Prostate gland (tissue), 2 donors: ENCODE measurements at places on chromosomes 12 and 14.

DNA sequence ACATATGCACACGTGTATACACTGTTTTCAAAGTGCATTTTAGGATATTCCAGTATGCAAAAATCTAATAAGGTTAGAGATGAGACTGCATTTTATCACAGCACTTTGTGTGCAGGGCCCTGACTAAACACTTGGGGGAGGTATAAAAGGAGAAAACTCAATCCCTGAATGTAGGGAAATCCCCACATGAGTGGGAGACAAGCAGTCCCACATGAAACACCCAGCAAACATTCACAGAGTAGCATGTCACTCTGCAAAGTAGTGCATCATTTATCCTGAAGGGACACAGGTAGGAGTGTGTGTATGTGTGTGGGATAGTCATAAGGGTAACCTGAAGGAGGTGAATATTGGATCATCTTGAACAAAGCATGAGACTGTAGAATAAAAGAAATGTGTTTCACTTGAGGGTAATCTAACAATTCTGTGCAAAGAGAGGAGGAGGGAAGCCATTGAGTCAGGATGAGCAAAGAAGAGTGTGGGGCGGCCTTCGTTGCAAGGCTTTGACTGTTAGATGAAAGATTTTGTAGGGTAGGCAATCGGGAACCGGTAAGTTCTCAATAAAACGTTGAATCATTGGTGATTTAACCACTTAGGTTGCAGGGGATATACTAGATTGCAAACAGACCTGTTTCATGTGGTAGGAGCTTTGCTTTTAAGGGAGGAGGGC, 2.9 kb downstream of the PRPF40B start:
- H3K27ac ChIP-seq = no peak overlapping the region
- no peaks in the 10 kb centered on the region for H3K36me3 ChIP-seq
- DNase-seq = no peak
- no peaks in the 10 kb centered on the region for H3K27me3 ChIP-seq
- H3K4me1 ChIP-seq = peaks cover 15% of the 10 kb centered on the region
- H3K4me3 ChIP-seq = no peak overlapping the region

- no peaks in the 10 kb centered on the region for H3K27me3 ChIP-seq
- H3K4me3 ChIP-seq = no peak overlapping the region
- H3K36me3 ChIP-seq = no peaks in the 10 kb centered on the region
- H3K27ac ChIP-seq = no peak overlapping the region
- no peak for DNase-seq
Observed at GRCh38 chr12:66899588-66899987, 220.7 kb upstream of the GRIP1 start.

- H3K4me3 ChIP-seq = no peak overlapping the region
- H3K36me3 ChIP-seq = no peaks in the 10 kb centered on the region
Observed at GRCh38 chr14:64688811-64689281, 15.4 kb upstream of the PLEKHG3 start.

DNA sequence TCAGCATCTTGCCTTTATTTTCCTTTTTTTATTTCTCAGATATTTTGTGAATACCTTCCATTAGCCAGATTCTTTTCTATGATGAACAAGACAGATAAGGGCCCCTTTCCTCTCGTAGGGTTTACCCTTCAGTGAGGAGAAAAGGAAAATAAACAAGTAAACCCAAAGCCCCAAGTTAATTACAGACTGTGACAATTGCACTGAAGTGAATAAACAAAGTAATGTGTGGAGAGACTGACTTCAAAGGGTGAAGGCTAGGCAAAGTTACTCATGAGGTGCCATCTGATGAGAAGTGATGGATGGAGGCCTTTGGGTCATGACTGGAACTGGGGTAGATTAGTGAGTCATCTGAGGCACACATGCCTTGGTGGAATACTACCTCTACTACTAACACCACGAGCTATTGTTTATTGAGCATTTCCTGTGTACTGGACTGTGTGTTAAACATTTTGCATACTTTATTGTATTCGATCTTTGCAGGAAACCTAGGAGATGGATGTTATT, 143.4 kb upstream of the PRICKLE1 start:
- no peaks in the 10 kb centered on the region for H3K36me3 ChIP-seq
- H3K4me3 ChIP-seq = no peak overlapping the region
- H3K4me1 ChIP-seq = no peaks in the 10 kb centered on the region
- DNase-seq = no peak
- H3K27me3 ChIP-seq = no peaks in the 10 kb centered on the region
- H3K27ac ChIP-seq = no peak overlapping the region

GRCh38 chr12:26106347-26106746, 18.5 kb downstream of the BHLHE41 start:
- H3K36me3 ChIP-seq = no peaks in the 10 kb centered on the region
- no peaks in the 10 kb centered on the region for H3K27me3 ChIP-seq
- DNase-seq = no peak
- H3K27ac ChIP-seq = no peak overlapping the region
- no peak overlapping the region for H3K4me3 ChIP-seq

GRCh38 chr14:21768116-21768874, 94.7 kb upstream of the OR4E1 start:
- no peaks in the 10 kb centered on the region for H3K36me3 ChIP-seq
- H3K4me1 ChIP-seq = no peaks in the 10 kb centered on the region
- no peak for DNase-seq
- no peak overlapping the region for H3K27ac ChIP-seq
- no peaks in the 10 kb centered on the region for H3K27me3 ChIP-seq
- H3K4me3 ChIP-seq = no peak overlapping the region

DNA sequence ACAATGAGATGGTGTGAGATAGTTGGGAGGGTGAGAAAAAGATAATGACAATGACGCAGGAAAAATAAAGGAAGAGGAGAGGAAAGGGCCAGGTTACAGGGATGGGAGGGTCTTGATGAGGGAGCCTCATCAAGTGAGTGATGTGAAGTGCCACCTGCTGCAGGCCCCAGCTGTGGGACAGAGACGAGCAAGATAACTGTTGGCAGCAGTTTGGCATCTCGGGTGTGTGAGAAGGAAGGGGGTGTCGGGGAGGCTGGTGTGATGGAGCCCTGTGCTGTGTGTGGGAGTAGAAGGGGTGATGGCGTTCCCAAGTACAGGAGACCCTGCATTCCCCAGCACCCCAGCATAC, 11.4 kb upstream of the TAC3 start:
- no peaks in the 10 kb centered on the region for H3K4me1 ChIP-seq
- H3K27me3 ChIP-seq = no peaks in the 10 kb centered on the region

- H3K4me1 ChIP-seq = no peaks in the 10 kb centered on the region
- H3K4me3 ChIP-seq = no peak overlapping the region
- H3K27me3 ChIP-seq = no peaks in the 10 kb centered on the region
- H3K36me3 ChIP-seq = no peaks in the 10 kb centered on the region
Observed at GRCh38 chr12:63912651-63913050, 68.2 kb downstream of the SRGAP1 start.

- H3K36me3 ChIP-seq = no peaks in the 10 kb centered on the region
- H3K27ac ChIP-seq = no peak overlapping the region
- no peak overlapping the region for H3K4me3 ChIP-seq
- DNase-seq = no peak
Observed at GRCh38 chr12:6078398-6079096, 45.9 kb downstream of the VWF start.

DNA sequence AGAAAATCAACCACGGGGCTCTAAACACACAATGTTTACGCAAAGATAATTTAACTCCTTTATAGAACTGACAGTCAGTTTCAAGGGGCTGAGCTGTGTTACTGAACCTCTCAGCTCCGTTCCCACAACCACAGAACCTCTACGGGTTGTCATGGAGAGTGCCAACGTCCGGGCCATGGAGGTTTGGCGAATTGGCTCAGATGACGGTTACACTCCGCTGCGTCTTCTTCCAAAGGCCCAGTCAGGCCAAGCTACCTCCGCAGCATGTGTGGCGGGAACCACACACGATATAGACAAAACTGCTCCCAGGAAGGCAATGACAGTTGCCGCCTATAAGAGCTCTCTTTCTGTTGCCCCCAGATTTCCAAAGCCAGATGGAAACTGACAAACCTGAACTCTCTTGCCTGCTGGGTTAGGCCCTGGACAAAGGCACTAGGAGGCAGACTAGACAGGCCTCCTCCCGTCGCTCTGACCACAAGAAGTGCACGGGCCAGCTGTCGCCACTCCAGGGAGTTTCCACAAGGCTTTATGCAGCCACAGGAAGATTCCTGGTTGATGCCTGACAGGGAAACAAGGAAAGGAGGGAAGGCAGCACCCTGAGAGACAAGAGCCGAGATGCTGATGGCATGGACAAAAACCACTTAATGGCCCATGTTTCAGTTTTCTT, 30.3 kb downstream of the CCDC88C start:
- H3K4me1 ChIP-seq = peaks cover 9% of the 10 kb centered on the region
- H3K27ac ChIP-seq = peak overlapping the region; percentile 60
- H3K36me3 ChIP-seq = no peaks in the 10 kb centered on the region

- no peak overlapping the region for H3K27ac ChIP-seq
- no peak overlapping the region for H3K4me3 ChIP-seq
- peak; percentile 52 for DNase-seq
- no peaks in the 10 kb centered on the region for H3K4me1 ChIP-seq
Observed at GRCh38 chr14:96098309-96098998, 59.3 kb downstream of the C14orf132 start.

DNA sequence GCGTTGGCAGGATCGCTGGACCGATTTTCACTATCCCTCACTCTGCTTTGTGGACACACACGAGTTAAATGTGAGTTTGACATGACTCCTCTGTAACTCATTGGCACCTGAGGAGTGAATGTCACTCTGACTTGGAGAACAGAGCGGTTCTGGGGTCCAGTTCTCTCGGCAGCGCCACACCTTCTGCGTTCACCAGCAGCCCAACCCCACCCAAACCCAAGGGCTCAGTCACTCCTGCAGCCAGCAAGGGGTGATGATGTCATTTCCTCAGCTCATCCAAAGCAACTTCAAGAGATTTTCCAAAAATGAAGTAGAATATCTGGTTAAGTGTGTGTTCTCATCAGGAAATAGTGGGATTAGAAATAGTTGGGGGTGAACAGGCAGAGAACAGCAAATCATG, 36.3 kb downstream of the ADGRD1 start:
- H3K27ac ChIP-seq = no peak overlapping the region
- H3K36me3 ChIP-seq = no peaks in the 10 kb centered on the region
- no peak for DNase-seq
- H3K4me3 ChIP-seq = no peak overlapping the region

DNA sequence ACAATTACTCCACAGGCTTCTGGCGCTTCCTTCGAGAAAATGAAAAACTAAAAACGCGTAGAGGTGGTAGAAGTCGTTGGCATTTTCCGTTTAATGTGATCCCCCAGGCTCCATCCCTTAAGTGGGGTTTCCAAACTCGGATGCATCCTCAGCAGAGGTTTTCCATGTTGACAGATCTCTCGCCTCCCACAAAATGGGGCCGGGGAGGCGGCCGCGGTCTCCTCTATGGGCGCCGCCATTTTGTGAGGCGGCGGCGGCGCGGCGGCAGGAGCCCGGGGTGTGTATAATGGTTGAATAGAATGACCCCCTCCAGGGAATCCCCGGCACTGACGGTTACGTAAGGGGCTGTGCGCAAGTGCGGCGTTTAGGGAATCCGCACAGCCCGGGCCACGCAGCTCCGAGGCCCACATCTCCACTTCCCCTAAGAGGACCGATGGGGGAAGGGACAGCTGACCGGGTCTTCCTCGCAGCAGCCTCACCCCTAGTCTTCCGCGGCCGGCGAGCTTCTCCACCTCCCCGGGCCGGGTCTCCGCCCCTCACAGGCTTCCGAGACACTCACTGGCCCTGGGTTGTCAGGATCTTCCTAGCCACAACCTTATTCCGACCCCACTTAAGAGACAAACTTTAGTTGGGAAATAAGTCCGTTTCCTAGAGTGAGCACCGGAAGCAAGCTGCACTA, 2.1 kb upstream of the ARID2 start:
- peak; percentile 89 for DNase-seq
- H3K36me3 ChIP-seq = no peaks in the 10 kb centered on the region
- H3K27ac ChIP-seq = peak overlapping the region; percentile 99
- no peaks in the 10 kb centered on the region for H3K27me3 ChIP-seq

- H3K27me3 ChIP-seq = no peaks in the 10 kb centered on the region
- no peak overlapping the region for H3K4me3 ChIP-seq
- DNase-seq = peak; percentile 42
- peaks cover 28% of the 10 kb centered on the region for H3K4me1 ChIP-seq
Observed at GRCh38 chr14:104749111-104749649, 3.8 kb upstream of the SIVA1 start.

- no peaks in the 10 kb centered on the region for H3K4me1 ChIP-seq
- no peak for DNase-seq
- no peak overlapping the region for H3K27ac ChIP-seq
- no peaks in the 10 kb centered on the region for H3K36me3 ChIP-seq
Observed at GRCh38 chr14:50978529-50978871, 34.2 kb upstream of the PYGL start.

GRCh38 chr14:65302571-65303189, 109.8 kb upstream of the FUT8 start:
- H3K36me3 ChIP-seq = no peaks in the 10 kb centered on the region
- H3K27ac ChIP-seq = no peak overlapping the region
- H3K4me3 ChIP-seq = no peak overlapping the region
- H3K27me3 ChIP-seq = no peaks in the 10 kb centered on the region
- no peak for DNase-seq

DNA sequence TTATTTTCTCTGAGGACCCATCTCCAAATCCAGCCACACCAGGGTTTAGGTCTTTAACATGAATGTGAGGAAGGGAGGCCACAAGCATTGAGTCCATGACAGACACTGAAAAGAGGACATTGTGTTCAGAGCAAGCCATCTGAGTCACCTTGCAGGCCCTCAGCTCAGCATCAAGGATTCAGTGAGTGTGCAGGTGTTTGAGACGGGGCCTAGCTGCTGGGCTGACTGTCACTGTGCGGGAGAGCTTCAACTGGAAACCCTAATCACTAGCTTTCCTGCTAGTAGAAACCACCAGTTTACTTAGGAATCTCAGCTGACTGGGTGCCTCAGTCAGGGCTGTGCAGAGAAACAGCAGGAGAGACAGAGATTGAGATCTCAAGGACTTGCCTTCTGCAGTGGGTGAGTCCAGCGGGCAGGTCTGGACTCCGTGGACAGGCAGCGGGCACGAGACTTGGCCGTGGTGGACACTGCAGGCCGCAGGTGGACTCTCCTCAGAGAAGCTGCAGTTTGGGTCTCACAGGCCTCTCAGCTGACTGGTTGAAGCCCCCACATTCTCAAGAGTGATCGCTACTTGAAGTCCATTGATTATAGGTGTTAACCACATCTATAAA, 86.1 kb upstream of the DYNC1H1 start:
- DNase-seq = no peak
- H3K27ac ChIP-seq = no peak overlapping the region
- no peaks in the 10 kb centered on the region for H3K36me3 ChIP-seq
- H3K27me3 ChIP-seq = no peaks in the 10 kb centered on the region

DNA sequence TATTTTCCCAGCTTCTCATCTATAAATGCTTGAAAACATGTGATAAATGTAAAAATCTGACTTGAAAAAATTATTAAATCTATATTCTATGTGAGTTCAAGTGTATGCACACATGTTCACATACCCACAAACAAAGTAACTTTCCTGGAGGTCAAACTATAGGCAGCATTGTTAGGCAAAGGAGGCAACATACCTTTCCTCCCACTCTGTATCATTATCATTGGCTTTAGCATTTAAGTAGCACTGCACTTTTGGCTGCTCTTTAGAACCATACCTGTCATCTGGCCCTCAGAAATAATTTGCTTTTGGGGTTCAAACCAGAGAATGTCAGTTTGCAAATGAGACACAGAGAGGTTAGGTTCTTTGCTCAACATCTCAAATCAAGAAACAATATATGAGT, 102.4 kb upstream of the CCDC196 start:
- H3K36me3 ChIP-seq = no peaks in the 10 kb centered on the region
- DNase-seq = no peak
- no peak overlapping the region for H3K27ac ChIP-seq
- no peak overlapping the region for H3K4me3 ChIP-seq
- no peaks in the 10 kb centered on the region for H3K27me3 ChIP-seq

GRCh38 chr12:466039-466438, 6.3 kb downstream of the B4GALNT3 start:
- no peaks in the 10 kb centered on the region for H3K27me3 ChIP-seq
- no peaks in the 10 kb centered on the region for H3K36me3 ChIP-seq
- H3K4me1 ChIP-seq = no peaks in the 10 kb centered on the region
- peak; percentile 33 for DNase-seq
- no peak overlapping the region for H3K27ac ChIP-seq
